ENCODE measurements at places on chromosomes 13 and 19.

DNA sequence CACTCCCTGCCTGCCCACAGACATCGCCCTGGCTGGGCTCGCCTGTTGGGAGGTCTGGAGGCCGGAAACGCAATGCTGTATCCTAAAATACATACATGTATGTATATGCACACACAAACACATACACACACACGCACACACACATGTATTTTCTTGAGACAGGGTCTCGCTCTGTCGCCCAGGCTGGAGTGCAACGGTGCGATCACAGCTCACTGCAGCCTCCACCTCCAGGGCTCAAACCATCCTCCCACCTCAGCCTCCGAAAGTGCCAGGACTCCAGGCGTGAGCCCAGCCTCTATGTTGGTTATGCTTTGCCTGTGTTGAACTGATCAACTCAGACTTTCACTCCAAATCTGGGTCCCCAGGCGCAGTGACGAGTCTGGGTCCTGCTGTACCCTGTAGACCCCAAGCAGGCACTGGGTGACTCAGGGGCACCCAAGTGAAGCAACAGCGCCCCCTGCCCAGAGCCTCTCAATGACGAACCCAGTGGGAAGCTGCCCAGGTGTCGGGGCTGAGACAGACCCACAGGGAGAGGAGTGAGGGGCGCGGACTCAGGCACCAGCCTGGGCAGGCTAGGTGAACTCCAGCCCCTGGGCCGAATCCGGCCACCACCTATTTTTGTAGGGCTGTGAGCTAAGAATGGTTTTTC is 27.4 kb upstream of the CACTIN start:
- no peak for DNase-seq

- DNase-seq, result no peak
Observed at GRCh38 chr13:67259208-67259607, 29.1 kb upstream of the PCDH9 start.

GRCh38 chr19:45130888-45131615 is 29.7 kb downstream of the NKPD1 start:
- DNase-seq, result no peak

DNA sequence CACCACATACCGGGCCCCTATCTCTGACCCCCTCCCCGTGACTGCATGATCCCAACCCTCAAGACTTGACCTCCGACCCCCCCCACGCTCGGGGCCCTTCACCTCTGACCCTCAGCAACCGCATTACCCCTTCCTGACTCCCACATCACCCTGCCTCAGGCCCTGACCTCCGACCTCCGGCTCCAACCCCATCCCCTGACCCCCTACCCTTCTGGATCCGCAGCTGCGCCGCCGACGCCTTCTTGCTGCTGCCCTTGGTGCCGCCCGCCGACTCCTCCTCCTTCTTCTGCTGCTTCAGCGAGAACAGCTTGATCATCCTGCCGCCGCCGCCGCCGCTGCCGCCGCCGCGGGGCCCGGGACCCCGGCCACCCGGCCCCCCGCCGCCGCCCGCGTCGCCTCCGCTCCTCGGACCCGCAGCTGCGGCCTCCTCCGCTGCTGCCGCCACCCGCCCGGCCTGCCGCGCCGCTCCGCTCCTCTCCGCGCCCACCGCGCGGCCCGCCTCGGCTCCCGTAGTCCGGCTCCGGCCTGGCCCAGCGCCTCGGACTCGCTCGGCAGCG is at the start of gene UBE2M:
TSS of gene UBE2M (minus strand) at position 546 of the 557 bp plus-strand sequence. CDS start at position 316, 230 bp downstream.
- no peak for DNase-seq

DNA sequence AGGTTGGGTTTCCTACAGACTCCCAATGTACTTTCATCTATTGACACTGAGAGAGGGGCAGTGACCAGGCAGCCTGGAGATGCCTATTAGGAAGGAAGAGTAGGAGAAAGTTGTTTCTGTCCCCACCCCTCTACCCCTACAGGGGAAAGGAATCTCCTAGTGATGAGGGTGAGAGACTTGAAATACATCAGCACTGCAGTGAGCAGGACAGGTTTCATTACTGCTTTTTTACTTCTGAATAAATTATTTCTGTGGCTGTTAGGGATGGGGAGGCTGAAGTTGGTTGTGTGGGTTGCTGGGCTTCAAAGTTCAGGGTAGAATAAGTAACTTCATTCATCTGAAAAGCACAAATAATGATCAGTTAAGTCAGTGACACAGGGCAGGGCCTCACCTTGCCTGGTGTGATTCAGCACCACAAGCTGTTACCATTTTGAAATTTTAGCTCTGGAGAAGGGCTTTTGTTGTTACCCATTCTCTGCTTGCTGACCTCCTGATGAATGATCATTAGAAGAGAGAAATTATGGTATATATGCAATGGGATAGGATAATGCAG is 19.3 kb downstream of the CEACAM1 start:
- DNase-seq, result no peak

- no peak for DNase-seq
Observed at GRCh38 chr19:44927746-44928145, 13.3 kb downstream of the APOC1 start.

DNA sequence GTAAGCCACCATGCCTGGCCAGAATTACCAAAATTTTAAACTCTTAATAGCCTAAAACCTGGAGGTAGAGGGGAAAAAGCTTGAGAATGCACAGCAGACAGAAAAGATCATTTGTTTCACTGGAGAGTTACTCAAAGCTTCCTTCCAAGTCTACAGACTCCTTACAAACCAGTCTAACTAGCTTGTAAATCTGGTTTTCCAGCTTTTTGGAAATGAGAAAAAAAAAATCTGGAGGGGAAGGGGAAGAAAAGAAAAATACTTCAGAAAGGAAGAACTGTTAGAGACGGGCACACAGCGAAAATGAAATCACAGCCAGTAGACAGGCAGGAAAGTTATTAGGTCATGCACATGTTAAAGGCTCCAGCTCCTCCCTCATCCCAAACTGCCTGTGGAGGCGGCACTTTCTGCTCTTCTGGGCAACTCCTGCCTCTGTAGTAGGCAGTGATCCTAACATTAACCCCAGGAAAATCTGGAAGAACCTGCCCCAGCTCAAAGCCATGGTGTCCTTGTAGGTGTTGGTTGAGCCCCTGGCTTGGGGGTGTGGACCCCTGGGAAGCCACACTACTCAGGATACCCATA is 17.3 kb downstream of the PARP4 start:
- DNase-seq, result no peak

GRCh38 chr19:41888926-41889325 is 5.9 kb downstream of the ARHGEF1 start:
- DNase-seq, result no peak

DNA sequence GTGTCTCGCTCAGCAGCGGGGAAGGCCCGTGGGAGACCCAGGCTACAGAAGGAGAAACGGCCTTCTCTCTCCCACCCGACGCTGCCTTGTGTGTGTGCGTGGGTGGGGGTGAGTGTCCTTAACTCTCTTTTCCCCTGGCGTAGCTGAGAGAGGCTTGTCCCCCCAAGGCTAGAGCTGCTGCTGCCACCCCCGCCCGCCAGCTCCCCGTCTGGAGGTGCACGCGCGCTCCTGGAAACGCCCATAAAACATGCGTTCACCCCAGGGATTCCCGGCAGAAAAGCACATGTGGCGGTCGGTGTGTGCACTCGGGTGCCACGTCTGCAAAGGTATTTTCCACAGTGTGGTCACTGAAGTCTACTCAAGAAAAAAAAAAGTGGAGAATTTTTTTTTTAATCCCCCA is 36.1 kb downstream of the GADD45B start:
- no peak for DNase-seq

DNA sequence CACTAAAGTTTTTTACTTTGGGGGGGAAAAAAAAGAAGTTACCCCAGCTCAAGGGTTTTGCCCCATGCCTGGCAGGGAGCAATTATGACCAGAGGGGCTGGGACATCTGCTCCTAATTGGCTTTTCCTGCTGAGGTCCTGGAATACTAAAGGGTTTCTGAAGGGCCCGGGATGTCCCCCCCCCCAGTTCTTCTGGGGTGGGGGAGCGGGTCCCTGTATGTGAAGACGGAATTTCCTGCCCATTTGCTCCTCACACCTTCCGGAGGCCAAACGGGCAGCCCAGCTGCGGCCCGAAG is 1.1 kb upstream of the DLL3 start:
- DNase-seq, result no peak

- DNase-seq, result no peak
Observed at GRCh38 chr19:49287141-49287770, 37.7 kb downstream of the SLC6A16 start.

- DNase-seq, result no peak
Observed at GRCh38 chr19:46321653-46322052, 24.8 kb downstream of the HIF3A start.

- no peak for DNase-seq
Observed at GRCh38 chr13:28753208-28753892, 34.6 kb upstream of the SLC46A3 start.

DNA sequence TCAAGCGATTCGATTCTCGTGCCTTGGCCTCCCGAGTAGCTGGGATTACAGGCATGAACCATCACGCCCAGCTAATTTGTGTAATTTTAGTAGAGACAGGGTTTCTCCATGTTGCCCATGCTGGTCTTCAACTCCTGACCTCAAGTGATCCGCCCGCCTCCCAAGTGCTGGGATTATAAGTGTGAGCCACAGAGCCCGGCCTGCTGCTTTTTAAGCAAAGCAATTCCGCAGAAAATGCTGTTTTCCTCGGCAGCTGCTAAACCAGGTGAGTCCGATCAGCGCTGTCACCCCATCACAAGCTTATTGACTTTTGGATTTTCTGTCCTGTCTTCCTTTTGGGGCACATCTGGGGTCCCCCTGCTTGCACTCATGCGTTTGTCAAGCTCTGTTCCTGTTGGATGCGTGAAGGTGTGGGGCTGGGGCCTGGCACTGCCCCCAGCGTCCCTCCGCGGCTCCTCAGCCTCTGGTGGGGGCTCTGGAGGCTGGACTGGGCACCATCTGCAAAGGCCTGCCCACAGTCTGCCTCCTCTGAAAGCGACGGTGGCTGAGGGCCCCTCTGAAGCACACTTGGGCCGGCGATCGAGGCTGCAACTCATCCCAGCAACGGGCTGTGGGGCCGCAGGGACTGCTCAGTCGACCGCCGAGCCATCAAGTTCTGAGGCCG is 25.7 kb downstream of the CEBPG start:
- no peak for DNase-seq

DNA sequence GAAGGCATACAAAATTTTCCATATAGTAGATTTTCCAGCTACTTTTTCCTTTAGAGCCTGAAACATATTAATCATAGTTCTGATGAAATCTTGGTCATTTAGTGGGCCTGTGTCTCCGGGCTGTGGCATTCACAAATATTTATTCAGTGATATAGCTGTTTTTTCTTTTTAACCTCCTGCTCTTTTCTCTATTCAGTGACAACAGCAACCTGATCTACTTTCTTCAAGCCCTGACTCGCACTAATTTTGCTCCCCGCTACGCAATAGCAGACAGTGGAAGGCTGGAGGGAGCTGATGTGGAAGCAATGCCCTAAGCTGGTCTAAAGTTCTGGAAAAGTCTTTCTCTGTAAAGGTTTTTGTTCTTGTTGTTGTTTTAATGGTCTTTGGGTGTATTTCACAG is 289.7 kb downstream of the SLITRK6 start:
- DNase-seq, result no peak

- peak; percentile 6 for DNase-seq
Observed at GRCh38 chr19:33905937-33906577, 109.4 kb downstream of the KCTD15 start.

GRCh38 chr13:76886292-76887075 is at the start of gene KCTD12:
Gene KCTD12 (minus strand): TSS chr13:76886405. CDS start chr13:76886148, 257 bp downstream.
- peak; percentile 73 for DNase-seq

DNA sequence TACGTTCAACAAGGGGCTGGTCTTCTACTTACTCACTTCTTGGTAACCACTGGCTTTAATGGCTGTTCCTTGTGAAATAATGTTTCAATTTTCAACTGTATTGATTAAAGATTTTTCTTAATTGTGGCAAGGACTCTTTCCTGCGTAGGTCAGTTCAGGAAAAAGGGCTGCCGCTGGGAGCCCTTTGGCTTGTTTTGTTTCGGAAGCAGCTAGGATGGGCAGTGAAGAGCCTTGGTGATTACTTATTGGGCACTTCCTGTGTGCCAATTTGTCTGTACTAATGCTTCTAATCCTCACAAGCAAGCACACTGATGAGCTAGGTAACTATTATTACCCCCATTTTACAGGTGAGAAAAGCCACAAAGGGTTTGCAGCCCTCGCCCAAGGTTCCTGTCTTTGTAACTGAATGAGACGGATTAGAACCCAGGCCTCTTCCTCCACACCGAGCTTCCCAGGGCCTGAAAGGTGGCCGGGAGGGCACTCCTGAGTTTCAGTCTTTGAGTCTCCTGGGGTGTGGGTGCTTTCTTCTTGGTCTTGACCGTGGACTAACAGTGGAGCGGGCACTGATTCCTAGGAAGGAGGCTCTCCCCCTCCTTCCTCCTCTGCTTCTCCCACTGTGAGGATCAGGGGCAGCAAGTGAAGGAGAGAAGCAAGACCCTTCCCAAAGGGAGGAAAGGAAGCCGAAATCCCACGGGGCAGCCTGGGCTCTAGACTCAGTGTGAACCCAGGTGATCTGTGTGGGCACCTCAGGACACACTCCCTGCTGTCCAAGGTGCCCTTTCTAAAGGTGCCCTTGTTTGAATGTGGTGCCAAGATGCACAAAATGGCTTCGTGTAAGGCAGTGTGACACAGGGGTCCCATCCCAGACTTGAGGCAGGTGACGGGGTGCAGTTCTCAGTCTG is 3.7 kb downstream of the COL4A2 start:
- DNase-seq, result no peak

All from activated T-cell treated with anti-CD3 and anti-CD28 coated beads for 48 hours (primary cell).